ENCODE measurements at places on chromosomes 12 and 14.

- DNase-seq, result no peak
Observed at GRCh38 chr14:73027546-73027945, 640 bp upstream of the ZFYVE1 start.

- DNase-seq, result no peak
Observed at GRCh38 chr14:38505221-38505972, 249.5 kb upstream of the CLEC14A start.

DNA sequence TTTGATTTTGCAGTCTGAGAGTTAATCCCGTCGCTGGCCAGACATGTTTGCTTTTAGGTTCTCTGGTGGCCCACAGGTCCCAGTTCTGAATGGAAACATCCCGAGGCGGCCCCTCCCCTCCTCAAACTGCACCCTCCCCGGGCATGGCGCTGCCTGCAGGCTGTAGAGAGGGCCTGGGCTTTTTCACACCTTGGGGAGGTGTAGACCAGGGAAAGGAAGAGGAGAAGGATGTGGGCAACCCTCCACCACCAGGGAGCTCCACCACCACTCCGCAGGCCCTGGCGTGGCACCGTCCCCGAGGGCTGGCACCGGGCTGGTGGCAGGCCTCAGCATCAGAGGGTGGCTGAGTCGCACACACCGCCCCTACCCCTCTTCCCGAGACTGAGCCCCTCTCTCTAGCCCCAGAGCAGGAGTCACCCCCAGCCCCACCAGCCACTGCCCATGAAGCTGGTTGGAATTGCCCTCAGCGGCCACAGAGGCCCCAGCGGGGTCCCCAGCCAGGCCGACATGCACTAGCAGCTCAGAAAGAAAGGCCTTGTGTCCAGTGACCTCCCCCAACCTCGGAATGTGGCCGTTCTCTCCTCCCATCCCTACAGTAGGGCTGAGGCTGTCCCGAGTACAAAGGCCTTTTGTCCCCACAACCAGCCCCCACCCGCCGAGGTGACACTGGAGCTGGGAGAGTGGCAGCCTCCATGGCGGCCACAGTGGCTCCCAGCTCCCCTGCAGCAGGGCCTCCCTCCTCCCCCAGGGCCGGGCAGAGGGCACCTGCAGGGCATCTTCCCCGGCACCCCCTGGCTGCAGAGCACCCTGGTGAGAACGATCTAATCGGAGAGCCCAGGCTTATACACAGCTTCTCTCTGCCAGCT, 23.5 kb upstream of the INF2 start:
- peak; percentile 4 for DNase-seq

DNA sequence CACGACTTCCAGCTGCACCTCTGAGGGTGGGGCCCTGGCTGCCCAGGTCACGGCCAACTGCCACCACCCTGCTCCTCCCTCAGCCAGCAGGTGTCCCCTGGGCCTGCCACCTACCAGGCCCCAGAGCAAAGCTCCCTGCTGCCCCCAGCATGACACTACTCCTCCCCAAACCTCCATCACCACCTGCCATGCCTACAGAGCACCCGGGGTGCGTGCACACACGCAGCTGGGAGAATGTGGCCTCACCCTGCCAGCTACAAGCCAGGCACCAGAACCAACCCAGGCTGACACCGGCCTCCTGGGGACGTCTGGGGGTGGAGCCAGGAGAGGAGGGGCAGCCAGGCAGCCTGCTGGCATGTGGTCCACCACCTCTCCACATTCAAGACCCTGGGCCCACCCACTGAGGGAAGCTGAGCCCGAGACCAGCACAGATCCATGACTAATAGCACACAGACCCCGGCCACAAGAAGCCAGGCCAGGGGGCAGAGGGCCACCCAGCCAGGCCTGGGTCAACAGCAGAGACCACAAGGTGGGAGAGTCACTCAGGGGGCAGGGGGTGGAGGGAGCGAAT, 3.4 kb downstream of the JAG2 start:
- DNase-seq, result no peak

DNA sequence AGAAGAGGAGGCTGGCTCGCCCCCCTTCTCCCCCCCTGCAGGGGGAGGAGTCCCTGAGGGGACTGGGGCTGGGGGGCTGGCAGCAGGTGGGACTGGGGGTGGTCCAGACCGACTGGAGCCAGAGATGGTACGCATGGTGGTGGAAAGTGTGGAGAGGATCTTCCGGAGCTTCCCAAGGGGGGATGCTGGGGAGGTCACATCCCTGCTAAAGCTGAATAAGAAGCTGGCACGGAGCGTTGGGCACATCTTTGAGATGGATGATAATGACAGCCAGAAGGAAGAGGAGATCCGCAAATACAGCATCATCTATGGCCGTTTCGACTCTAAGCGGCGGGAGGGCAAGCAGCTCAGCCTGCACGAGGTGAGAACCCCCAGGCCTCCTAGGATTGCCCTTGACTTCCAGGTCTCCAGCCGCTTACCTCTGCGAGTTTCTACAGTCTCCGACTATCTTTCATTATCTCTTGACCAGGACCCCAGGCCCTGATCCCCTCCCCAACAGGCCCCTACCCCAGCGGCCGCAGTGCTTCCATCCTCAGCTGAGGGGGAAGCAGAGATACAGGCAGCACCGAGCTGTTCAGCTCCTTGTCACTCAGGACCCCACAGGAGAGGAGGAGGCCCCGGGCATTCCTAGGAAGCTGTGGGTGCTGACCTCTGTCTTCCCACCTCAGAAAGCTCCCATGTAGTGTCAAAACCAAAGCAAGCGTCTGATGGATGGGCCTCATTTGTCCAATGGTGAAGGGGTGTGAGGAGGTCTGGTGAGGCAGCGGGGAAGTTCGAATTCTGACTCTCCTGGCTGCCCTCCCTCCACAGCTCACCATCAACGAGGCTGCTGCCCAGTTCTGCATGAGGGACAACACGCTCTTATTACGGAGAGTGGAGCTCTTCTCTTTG, 3.0 kb downstream of the NAB2 start:
- no peak for DNase-seq

- DNase-seq, result no peak
Observed at GRCh38 chr12:102504871-102505270, 24.5 kb upstream of the IGF1 start.

- DNase-seq, result no peak
Observed at GRCh38 chr12:117124421-117125271, 25.4 kb upstream of the TESC start.

GRCh38 chr14:100850841-100851585, 25.1 kb downstream of the MEG3 start:
- peak; percentile 71 for DNase-seq

DNA sequence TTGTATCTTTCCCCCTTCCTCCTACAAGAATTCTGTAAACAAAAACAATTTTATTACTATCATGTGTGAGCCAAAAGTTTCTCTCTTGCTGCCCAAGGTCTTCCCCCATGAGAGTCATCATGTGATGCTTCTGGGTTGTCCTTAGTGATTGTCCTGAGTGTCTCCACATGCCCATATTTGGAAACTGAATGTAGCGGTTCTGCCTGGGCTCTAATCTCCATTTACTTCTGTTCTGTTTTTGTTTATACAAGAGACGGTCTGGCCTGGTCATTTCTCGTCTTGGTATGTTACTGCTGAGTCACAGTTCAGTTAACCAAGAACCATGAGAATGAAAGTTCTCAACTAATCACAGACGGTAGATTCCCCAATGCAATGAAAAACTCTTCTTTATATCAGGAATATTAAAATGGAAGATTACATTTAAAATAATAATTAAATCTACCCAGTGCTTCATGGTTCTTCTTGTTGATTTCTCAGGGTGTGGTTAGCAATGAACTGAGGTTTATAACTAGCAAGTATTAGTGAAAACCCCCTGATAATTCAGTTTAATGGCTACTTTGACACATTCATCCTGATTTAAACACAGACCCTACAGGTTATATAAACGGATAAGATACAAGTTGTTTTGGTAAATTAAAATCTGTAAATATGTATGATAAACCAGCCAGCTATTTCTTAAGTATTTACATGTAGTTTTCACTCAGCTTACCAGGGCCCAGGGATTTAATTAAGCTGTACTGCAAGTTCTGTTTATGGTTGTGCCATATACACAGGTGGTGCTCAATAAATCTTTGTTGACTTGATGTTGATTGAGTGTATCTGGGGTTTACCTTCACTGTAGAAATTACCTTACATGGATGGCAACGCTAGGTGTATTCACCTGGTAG, 81.1 kb downstream of the PELI2 start:
- DNase-seq, result no peak

GRCh38 chr14:94827711-94828447, 58.0 kb upstream of the GSC start:
- no peak for DNase-seq

DNA sequence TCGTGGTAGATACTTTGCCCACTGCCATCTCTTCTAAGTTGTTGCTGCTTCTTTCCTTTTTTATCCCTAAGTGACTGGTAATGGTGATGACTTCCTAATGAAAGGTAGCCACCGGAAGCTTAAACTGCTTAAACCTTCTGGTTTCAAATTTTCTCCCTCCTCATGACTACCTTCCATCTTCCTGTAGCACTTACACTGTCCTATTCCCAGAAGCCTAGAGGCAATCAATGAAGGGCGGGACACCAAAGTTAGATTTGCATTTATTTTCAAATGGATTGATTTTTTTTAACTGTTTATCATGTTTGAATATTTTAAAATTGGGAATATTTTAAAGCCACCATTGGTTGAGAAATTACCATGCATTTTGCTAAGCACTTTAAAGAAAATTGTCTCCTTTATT, 64.7 kb downstream of the MSRB3 start:
- no peak for DNase-seq

DNA sequence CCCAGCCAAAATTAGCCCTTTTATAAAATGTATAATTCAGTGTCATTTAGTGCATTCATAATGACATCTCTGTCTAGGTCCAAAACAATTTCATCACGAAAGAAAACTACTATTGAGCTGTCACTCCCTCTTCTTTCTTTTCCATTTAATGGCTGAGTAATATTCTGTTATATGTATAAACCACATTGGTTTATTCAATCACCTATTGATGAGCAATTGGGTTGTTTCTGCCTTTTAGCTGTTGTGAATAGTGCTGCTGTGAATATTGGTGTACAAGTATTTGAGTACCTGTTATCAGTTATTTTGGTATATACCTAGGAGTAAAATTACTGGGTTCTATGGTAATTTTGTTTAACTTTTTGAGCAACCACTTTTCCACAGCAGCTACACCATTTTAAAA, 7.2 kb downstream of the DNM1L start:
- DNase-seq, result no peak

DNA sequence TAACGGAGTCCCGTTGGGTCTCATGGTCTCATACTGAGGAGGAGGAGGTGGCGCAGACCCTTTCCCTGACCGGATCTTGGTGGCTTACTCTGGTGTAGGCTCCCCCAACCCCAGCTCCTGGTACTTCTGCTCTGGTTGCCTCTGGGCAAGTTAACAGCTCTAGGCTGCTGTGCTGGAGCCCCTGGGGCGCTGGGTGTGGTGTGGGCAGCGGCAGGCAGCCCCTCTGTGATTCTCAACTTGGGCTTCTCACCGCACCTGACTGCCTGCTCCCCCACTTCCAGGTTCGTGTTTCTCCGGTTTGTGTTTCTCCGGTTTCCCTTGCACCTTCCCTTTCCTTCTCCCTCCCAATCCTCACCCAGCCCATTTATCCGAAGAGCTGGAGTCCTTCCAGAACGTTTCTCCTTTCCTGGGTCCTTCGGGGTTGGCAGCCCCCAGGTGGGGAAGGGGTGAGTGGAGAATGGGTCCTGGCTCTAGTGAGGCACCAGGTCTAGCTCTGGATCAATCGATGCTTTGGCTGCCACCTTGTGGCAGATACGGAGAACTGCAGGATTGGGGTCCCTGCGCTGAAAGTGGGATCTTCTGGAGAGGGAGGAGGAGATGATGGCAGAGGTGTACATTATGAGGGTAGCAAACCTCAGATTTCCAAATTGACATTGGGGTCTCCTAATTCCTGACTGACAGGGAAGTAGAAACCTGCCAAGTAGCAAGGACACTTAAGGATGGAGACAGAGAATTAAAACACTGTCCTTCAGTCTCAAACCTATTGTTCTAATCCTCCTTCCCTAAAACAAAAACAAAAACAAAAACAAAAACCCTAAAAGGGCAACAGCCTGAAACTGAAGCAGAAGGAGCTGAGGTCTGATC, 8.3 kb downstream of the CISTR start:
- peak; percentile 71 for DNase-seq

- peak; percentile 23 for DNase-seq
Observed at GRCh38 chr12:118103201-118103600, 610 bp downstream of the VSIG10 start.

- no peak for DNase-seq
Observed at GRCh38 chr14:69865701-69866365, 13.4 kb upstream of the SMOC1 start.

- no peak for DNase-seq
Observed at GRCh38 chr12:94198469-94198868, 50.1 kb downstream of the PLXNC1 start.

DNA sequence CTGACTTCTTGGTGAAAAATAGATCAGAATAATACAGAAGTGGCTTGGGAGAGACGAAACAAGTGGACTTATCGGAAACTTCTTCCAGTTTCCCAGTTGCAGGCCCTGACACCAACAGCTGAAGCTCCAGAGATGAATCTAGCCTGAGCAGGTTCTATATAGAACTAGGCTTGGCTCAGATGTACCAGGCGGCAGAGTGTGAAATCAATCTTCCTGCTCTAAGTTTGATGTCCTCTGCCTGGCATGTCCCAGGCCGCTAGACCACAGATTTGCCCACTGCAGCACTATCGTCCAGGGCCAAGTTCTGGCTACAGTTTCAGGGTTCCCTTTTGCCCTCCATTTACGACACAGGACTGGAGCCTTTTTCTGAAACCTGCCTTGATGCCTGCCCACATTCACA, 91.3 kb upstream of the PLEKHA5 start:
- DNase-seq, result no peak

DNA sequence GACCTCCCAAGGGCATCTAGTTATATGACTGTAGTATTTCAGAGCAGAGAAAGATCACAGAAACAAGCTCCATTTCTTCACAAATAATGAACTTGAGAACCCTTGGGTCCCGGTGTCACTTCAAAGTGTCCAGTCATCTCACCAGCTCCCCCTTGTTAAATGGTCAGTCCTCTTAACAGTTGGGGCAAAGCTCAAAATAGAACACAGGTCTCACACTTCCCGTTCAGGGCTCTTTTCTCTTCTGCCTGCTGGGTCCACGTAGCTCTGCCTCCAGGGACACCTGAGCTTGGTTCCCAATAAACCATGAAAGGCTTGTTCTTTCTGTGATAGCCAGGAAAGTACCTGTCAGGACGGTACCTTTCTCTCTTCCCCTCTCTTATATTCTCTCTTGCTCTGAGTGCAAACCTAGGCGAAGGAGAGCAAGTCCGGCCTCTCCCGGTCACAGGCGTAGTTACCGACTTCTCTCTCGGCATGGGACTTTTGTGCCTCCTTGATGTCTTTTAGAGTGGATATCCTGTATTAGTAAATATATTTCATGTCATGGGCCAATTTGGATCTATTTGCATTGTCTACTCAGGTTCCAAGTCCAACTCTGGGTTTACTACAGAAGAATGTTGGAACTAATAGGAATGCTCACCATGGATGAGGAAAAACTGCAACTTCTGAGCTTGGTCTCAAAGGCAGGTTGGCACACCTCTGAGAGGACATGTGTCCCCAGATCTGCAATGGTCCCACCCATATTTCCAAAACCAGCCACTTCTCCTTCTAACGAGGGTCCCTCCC, 118.8 kb upstream of the PARP11 start:
- no peak for DNase-seq

GRCh38 chr12:42421844-42422779, 96.1 kb downstream of the PPHLN1 start:
- DNase-seq, result no peak

GRCh38 chr12:130832561-130833209, 6.4 kb downstream of the STX2 start:
- no peak for DNase-seq

GRCh38 chr14:103533137-103533998, 4.4 kb downstream of the TRMT61A start:
- DNase-seq, result no peak

All from LoVo (cell line).